ENCODE measurements at places on chromosomes 4 and X.

DNA sequence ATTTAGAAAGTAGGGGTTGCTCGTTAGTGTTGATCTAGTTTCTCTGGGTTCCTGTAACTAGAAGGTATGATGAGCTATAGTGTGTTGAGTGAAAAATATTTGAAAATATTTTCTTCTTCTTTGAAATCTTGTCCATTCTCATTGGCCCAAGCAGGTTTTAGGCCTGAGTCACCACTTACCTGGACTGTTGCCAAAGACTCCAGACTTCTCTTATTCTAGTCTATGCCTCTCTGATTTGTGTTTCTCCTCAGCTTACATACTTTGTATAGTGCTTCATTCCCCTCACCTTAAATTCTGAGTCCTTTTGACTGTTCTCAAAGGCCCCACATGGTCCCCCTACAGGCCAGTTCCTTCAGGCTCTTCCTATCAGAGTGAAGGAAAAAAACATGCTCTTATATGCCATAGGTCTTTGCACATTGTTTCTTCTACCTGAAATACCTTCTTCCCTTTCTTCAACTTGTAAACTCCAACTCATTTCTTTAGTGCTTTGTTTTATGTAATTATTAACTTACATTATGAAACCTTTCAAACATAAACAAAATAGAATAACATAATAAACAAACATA, 258.2 kb downstream of the PPP1R2C start:
- peak; percentile 8 for DNase-seq

- DNase-seq = no peak
Measured at GRCh38 chrX:3509934-3510333, 163.5 kb upstream of the MXRA5 start.

- no peak for DNase-seq
Measured at GRCh38 chrX:153662266-153662665, 11.3 kb downstream of the PNCK start.

DNA sequence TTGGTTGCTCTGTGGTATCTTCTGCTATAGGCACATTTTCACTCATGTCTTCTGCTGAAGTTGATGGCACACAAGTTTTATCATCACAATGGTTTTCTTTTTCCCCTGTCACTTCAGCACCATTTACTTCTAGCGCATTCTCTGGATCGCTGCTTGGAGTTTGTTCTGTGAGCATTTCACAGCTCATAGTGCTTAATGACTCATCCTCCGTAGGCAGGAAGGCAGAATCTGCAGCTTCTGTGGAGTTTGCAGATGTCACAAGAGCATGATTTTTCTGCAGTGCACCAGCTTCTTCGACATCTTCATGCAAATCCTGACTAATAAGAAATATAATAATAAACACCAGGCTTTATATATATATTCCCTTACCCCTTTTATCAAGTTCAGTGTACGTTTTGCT, 83.6 kb downstream of the CHM start:
- peak; percentile 23 for DNase-seq

GRCh38 chrX:145715641-145716138, 101.9 kb upstream of the SLITRK2 start:
- DNase-seq = no peak

DNA sequence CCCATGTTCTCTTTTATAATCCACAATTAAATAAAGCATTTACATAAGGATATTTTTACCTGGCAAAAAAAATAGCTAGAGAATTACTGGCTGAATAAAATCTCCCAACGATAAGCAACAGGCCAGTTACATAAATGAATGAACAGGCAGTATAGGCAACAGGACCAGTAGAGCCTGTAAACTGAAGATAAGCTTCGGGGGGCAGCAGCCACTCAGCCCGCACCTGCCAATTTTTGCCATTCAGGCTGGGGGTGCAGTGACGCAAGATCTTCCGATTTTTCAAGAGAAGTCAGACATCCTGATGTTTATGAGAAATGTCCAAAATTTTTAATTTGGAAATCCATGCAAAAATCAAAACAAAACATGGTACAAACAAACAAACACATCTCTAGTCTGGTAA, 49.0 kb upstream of the CDKN2AIP start:
- DNase-seq = no peak

DNA sequence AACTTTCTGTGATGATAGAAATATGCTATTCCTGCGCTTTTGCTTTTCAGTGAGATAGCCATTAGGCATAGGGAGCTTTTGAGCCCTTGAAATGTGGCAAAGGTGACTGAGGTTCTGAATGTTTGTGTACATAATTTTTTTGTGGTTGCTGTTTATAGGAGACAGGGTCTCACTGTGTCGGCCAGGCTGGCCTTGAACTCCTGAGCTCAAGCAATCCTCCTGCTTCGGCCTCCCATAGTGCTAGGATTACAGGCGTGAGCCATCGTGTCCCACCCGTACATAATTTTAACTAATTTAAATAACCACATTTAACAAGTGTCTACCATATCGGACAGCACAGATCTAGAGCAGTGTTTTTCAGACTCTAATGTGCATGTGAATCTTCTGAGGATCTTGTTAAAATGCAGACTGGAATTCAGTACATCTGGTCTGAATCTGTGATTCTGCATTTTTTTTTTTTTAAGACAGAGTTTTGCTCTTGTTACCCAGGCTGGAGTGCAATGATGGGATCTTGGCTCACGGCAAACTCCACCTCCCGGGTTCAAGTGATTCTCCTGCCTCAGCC, 45.3 kb downstream of the CASP6 start:
- DNase-seq = no peak

GRCh38 chrX:154486396-154487207, at the start of gene UBL4A:
Gene UBL4A, minus strand, starts transcription at chrX:154486615. Its CDS starts 31 bp downstream, at chrX:154486584.
- DNase-seq = no peak

- DNase-seq = no peak
Measured at GRCh38 chr4:48635310-48635709, 144.8 kb downstream of the FRYL start.

GRCh38 chr4:868421-868820, 42.5 kb upstream of the CPLX1 start:
- no peak for DNase-seq

DNA sequence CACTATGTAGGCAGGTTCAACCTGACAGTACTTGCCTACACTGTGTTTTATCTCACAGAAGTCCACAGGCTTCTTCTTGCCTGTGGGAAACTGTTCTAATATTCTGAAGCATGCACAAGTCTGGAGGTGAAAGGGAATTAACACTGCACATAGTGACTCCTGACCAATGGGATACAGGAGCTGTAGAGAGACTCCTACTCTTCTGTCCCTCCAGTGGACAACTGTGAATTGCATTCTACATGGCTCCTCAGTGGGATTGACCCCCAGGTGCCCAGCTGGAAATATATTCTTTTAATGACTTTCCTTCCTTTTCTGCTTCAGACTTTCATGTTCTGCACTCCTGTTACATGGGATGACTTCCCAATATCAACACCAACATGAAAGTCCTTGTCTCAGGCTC, 8.2 kb upstream of the YIPF6 start:
- no peak for DNase-seq

- DNase-seq = peak; percentile 3
Measured at GRCh38 chrX:65985922-65986588, 53.8 kb downstream of the VSIG4 start.

GRCh38 chr4:22515888-22516541, at the start of gene ADGRA3:
Gene ADGRA3, minus strand, starts transcription at chr4:22516066. Its CDS starts 282 bp downstream, at chr4:22515784.
- no peak for DNase-seq

- no peak for DNase-seq
Measured at GRCh38 chr4:15396157-15396800, 31.6 kb upstream of the C1QTNF7 start.

DNA sequence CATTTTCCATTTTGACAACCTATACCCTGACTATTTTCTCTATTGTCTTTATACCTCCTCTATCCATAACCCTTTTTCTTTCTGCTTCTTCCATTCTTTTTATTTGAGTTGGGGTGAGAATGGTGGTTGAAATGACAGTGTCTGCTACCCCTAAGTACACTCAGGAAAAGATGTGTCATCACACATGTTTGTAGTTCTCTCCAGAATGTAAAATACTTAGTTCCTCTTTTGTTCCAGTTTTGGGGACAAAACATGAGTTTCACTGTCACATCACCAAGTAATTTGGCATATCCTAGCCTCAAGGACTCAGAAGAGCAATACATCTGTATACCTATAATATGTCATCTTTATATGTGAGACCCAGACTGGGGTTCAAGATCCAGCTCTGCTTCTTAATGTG, 90.3 kb downstream of the COMMD8 start:
- DNase-seq = no peak

GRCh38 chr4:36278789-36279188, 2.6 kb upstream of the DTHD1 start:
- DNase-seq = no peak

DNA sequence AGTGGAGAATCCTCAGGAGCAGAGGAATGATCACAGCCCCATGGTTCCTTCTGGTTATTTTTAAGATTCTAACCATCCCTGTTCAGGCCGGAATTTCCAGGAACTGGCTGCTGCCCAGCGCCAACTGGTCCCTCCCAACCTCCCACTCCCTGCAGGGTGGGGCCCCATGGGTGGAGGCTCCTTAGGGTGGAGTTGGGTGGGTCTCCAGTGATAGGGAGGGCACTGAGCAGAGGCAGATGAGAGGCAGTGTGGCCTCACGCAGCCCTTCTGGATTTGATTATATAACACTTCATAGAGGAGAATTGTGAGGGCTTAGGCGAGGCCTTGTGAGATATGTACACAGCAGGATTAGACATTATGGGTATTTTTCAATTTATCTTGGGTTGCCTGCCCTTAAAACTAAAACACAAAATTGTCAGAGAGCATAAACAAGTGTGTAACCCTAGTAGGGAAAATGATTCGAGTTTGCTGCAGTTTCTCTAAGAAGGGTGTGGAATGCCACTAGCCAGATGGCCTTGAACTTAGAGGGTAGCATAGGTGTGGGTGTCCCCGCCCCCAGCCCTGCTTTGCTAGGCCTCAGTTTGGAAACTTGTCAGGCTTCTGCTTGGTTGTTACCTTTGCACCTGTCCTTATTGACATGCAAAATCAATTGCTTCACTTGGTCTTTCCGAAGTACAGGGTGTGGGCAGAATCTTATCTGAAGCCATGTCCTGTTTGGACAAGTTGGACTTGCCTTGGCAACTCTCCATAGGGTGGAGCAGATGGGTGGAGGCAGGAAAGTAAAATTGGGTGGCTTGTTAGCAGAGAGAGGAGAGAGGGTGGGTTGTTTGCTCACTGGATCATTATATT, 9.4 kb downstream of the KLF3 start:
- peak; percentile 67 for DNase-seq

GRCh38 chr4:2745516-2745915, 10.6 kb downstream of the TNIP2 start:
- no peak for DNase-seq

DNA sequence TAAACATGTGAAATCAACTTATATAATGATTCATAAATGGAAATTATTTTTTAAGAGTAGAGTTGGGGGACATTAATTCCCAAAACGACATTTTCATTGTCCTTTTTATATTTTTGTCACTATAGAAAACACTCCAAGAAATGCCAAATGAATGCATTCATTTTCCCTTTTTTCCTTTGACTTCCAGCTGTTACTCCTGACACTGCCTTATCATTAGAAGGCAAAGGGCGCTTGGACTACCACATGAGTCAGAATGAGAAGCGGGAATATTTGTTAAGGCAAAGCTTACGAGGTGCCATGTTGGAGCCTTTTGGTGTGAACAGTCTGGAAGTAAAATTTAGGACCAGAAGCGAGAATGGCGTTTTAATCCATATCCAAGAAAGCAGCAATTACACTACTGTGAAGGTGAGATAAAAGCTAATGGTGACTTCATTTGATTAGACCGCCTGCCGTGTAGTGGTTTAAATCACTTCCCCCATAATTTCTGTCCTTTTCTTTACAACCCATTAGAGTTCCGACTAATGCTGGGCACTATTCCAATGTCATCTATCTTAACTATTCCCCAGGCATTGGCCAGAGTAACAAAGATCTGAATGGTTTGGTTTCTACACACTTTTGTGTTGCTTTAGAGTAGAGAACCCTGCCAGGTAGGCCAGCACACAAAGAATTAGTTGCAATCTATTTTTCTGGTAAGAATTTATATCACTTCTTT, 166.7 kb downstream of the FAT4 start:
- no peak for DNase-seq

GRCh38 chr4:183945741-183946140, 40.6 kb downstream of the STOX2 start:
- no peak for DNase-seq

- no peak for DNase-seq
Measured at GRCh38 chrX:70172221-70172620, 5.1 kb upstream of the DGAT2L6 start.

DNA sequence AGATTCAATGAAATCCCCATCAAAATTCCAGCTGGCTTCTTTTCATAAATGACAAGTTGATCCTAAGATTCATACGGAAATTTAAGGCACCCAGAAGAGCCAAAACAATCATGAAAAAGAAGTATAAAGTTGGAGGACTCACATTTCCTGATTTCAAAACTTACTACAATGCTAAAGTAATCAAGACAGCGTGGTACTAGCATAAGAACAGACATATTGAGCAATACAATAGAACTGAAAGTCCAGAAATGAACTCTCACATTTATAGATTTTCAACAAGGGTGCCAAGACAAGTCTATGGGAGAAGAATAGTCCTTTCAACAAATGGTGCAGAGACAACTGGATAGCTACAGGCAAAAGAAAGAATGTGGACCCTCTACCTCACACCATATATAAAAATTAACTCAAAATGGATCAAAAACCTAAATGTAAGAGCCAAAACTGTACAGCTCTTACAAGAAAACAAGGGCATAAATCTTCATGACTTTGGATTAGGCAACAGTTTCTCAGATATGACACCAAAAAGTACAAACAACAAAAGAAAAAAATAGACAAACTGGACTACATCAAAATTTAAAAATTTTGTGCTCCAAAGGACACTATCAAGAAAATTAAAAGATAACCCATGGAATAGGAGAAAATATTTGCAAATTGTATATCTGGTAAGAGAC, 28.5 kb downstream of the SASH3 start:
- no peak for DNase-seq

All from AG09319 (cell line).